Activated CD4-positive, alpha-beta T cell treated with anti-CD3 and anti-CD28 coated beads for 36 hours (primary cell): ENCODE measurements at places on chromosomes 2 and 18. TPM values are rescaled to one million over a fixed set of nuclear protein-coding genes. Genes with fewer than 3 reads are reported as not detected.

DNA sequence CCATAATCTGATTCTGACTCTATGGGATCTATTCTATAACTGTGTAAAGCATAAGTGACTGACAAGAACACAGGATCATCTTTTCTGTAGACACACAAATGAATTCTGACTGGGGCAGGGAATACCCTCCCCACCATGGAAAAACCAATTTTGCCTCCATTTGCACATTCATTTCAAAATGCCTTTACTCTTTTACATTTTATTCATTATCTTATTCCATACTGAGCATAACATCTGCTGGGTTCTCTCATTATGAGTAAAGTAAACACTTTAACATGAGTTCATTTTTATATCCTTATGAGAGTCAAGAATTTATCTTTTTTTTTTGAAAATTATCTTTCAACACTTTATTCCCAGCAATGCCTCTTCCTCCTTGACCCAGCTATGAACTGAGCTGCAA is 163.5 kb downstream of the RNF152 start:
- no peak for DNase-seq

- DNase-seq = no peak
Measured at GRCh38 chr2:64277101-64277849, 133.1 kb upstream of the PELI1 start.

Gene FKBP1B
- 1.4 TPM for total RNA-seq

Gene POTEJ
- total RNA-seq = not detected

Gene PID1
- not detected for total RNA-seq

GRCh38 chr2:190113000-190113399 is 50.5 kb upstream of the MSTN start:
- DNase-seq = no peak

DNA sequence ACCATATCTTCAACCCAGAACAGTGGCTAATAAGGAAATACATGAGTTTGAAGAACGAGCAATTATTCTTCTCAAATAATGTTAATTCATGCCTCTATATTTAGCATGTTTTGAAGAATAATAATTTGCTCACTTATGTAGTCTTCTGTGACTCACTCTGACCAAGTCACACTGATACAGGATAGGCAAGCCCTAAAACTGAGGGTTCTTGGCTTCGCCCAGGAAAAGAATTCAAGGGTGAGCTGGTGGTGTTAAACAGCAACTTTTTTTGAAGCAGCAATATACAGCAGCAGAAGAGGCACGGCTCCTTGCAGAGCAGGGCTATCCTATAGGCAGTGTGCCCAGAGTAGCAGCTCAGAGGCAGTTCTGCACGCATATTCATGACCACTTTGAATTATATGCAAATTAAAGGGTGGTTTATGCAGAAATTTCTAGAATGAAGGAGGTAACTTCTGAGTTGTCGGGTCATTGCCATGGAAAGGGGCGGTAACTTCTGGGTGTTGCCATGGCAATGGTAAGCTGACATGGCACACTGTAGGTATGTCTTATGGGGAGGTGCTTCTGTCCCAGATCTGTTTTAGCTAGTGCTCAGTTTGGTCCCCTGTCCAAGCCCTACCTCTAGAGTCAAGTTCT is 200.6 kb downstream of the RND3 start:
- no peak for DNase-seq

Gene ZNF516
- total RNA-seq = 6.8 TPM

DNA sequence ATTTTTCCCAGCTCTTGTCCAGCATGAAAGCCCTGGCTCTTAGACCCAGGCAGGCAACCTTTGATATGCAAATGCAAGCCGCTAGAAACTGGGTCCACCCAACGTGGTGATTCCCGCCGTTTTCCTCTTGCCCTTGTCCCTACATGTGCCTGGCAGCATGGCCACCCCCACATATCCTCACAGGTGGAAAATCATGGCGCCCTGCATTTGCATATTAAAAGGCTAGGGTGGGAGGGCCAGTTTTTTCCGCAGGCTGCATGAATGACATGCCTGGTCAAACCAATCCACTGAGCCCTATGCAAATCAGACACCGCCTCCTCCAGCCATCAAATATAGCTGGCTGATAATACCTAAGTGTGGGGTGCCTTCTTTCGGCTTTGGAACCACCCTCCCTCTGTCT is 1091.8 kb upstream of the NXPH2 start:
- no peak for DNase-seq

- no peak for DNase-seq
Measured at GRCh38 chr18:24459772-24460171, 665 bp upstream of the HRH4 start.

GRCh38 chr2:230575642-230576324 is 136.9 kb upstream of the CAB39 start:
- peak; percentile 84 for DNase-seq

GRCh38 chr2:12173271-12173942 is 427.0 kb downstream of the LPIN1 start:
- DNase-seq = no peak

DNA sequence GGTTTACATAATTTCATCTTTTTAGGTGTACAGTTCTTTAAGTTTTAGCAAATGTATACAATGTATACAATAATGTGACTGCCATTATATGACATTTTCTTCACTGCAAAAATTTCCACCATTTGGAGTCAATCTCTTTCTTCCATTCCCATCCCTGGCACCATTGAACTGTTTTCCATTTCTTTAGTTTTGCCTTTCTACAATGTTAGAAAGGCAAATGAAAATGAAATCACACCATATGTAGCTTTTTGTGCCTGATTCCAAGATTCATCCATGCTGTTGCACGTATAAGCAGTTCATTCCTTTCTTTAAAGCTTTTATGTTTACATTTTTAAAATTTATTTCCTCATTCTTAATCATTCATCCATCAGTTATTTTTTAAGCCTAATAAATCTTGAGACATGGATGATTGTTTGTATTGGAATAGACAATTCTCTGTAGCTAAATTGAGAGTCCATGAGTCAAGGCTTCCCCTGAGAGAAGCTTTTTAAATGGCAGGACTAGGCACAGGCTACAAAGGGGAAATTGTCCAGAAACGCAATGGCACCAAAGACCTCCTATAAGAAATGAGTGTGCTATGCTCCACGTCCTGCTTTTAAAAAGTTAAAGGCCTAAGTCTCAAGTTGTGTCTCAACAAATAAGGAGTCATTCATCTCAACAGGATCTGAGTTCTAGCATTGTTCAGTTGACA is 8.7 kb upstream of the COL5A2 start:
- no peak for DNase-seq

Gene POTEI
- not detected for total RNA-seq

Gene KCNE4
- not detected for total RNA-seq

GRCh38 chr18:53385889-53386288 is 838.6 kb downstream of the MBD2 start:
- no peak for DNase-seq

Gene REG3A
- not detected for total RNA-seq

- DNase-seq = no peak
Measured at GRCh38 chr2:170025223-170025622, 152.7 kb upstream of the MYO3B start.

DNA sequence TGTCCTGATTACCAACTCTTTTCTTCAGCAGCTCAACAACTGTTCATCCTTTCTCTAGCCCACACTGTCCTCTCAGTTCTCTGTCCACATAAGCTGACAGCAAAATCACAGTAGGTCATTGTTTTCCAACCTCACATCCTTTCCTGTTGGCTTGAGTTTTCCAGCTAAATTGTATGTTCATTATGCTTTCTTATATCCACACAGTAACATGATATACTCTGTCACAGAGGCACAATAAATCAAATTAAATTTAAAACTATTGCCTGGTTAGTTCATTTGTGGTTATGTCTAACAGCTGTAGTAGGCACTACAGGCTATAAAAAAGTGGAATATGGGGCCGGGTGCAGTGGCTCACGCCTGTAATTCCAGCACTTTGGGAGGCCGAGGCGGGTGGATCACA is 179.9 kb downstream of the ETAA1 start:
- no peak for DNase-seq

DNA sequence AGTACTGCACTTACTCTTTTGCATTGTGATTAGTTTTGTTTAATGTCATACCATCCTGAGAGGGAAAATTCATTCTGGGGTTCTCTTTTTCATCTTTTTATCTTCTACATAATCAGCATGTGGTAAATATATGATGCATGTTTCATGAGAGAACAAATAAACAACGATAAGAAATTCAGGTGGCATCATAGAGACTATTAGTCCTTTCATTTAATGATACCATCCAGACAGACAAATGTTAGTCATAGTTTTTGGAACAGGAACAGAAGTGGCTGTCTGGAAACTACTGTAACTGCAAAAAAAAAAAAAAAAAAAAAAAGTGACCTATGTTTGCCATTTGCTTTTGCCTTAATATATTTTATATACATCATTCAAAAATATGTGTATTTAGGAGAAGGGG is 761.0 kb downstream of the EPHA4 start:
- no peak for DNase-seq

Gene LOXHD1
- total RNA-seq = 0.05 TPM
